ENCODE measurements at places on chromosomes 11 and 22. TPM values are rescaled to one million over a fixed set of nuclear protein-coding genes. Genes with fewer than 3 reads are reported as not detected.

KDM4E gene
- polyA plus RNA-seq, result 0.41 TPM

UPK3A gene
- not detected for polyA plus RNA-seq

IFTAP gene
- polyA plus RNA-seq, result 52.8 TPM

TIMP3 gene
- 124 TPM for polyA plus RNA-seq

SPDYC gene
- not detected for polyA plus RNA-seq

ZNRF3 gene
- polyA plus RNA-seq, result 10.5 TPM

CRYAB gene
- 739 TPM for polyA plus RNA-seq

DNA sequence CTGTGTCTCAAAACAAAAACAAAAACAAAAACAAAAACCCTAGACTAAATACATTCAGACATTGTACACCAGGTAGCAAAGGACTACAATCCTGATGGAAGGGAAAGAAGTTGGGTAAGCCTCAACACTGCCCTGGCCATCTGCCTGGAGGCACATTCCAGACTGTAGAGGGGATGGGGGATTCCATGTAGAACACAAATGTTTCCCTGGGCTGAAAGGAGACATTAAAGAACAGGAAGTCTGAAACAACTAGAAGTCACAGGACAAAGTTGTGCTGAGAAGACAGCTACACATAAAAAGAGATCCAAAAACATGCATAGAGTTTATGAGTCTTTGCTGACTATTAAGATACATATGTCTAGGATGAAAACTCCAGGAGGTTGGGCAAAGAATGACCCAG, 83.9 kb downstream of the RRAS2 start:
- no peak for DNase-seq

DNA sequence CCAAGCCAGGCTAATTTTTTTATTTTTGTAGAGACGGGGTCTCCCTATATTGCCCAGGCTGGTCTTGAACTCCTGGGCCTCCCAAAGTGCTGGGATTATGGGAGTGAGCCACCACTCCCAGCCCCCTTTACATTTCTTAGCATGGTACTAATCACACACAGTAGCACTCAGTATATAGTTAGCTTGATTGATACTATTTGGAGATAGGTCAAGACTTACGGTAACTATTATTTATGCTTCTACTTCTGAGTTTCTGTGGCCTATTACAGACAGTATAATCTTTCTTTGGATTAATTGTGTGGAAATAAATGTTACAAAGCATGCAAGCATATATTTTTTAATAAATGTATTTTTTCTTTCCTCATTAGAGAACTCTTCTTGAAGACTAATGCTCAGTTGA, 192.2 kb downstream of the UVRAG start:
- DNase-seq, result no peak

DNA sequence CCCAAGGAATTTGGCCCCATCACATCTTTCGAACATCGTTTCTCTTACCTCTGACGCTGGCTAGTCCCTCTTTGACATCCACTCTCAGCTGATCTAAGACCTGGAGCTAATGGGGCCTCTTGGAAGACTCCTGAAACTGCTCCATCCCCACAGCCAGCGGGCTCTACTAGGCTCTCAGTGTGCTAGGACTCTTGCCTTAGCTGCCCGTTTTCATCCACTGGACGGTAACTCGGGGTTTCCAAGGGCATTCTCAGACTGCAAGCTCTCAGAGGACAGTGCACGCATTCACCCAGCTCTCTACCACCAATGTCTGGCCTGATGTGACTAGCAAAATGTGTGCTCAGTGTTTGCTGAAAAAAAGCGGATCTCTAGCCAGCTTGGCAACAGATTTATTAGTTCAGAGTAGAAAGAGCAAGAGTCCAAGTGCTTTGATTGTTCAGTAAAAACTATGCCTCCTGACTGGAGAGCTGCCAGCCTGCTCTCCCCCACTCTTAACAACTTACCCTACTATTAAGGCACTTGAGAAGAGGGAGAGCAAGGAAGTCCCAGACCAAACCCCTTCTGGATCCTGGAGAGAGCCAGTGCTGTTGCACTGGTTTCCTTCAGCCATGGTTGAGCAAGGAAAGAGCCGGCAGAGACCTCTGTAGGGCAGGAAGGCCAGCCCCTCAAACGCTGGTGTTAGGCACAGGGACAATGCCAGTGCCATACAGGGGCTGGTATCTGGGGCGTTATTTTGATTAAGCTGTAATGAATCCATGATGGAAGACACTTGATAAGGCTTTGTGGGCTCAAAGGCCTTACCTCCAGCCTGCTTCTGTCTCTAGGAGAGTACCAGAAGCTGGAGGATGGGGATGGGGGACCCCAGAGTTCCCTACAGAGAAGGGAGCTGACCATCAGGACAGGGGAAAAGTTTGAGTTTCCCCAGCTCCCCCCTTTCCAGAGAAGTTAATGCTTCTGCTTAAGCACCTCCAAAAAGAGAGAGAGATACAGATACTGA, 9.2 kb downstream of the RELA start:
- no peak for DNase-seq

DNA sequence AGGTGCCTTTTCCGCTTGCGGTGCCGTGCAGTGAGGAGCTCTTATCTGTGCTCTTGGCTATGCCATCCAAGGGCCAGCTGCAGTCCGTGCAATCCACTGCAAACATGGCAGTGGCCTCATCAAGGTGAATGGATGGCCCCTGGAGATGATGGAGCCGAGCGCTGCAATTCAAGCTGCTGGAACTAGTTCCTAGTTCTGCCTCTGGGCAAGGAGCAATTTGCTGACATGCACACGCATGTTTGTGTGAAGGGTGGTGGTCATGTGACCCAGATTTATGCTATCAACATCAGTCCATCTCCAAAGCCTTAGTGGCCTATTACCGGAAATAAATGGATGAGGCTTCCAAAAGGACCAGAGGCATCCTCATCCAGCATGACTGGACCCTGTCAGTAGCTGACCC, 3.1 kb upstream of the EHD1 start:
- DNase-seq, result no peak

DNA sequence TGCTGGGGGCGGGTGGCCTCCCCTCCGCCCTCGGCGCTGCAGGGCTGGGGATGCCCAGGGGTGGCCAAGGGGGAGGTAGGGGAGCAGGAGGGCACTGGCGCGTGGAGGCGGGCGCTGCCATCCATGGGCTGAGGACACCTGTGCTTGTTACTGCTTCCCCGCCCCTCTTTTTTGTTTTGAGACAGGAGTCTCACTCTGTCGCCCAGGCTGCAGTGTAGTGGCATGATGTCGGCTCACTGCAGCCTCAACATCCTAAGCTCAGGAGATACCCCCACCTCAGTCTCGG, 683 bp upstream of the FADS3 start:
- DNase-seq, result no peak

DNA sequence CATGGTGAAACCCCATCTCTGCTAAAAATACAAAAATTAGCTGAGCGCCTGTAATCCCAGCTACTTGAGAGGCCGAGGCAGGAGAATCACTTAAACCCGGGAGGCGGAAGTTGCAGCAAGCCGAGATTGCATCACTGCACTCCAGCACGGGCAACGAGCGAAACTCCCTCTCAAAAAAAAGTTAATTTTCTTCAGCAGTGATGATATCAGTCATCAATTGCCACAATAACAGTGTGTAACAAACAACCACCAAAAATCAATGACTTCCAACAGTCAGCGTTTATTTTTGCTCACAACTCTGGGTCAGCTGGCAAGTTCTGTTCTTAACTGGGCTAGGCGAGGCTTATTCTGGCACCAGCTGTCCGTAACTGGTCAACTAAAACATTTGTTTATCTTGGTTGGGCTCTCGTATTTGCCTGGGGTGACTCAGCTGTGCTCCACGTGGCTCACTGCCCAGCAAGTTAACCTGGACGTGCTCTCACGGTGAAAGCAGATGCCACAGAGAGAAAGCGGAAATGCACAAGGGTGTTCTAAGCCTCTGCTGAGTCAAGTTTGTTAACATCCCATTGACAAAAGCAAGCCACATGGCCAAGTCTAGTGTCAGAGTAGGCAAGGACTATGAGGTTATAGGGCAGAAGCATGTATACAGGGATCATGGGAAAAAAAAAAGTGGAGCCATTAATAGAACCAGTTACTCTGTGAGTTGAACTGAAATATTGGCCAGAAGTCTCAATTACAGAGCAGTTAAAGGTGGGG, 52.1 kb downstream of the LHFPL7 start:
- peak; percentile 43 for DNase-seq

DNA sequence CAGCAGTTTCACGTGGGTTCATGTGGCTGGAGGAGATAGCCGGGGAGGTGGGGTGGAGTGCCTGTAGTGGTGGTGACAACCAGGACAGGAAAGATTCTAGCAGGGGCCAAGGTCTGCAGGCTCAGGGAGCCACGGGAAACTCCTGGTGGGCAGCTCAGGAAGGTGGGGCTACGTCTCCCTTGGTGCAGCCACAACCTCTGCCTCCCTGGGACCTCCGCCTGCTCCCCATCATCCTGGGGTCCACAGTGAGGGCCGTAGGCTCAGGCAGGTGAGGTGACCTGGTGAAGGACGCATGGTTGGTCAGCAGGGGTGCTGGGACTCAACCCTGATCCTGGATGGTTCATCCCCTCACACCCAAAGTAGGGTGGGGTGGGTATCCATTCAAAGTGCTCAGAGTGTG, 524.1 kb downstream of the TBC1D22A start:
- DNase-seq, result no peak

- DNase-seq, result peak; percentile 85
Measured at GRCh38 chr11:45025716-45026492, 75.2 kb upstream of the TP53I11 start.

GRCh38 chr11:75626889-75627529, 41.8 kb downstream of the MAP6 start:
- DNase-seq, result no peak
